ENCODE measurements at places on chromosomes 7 and 10.

DNA sequence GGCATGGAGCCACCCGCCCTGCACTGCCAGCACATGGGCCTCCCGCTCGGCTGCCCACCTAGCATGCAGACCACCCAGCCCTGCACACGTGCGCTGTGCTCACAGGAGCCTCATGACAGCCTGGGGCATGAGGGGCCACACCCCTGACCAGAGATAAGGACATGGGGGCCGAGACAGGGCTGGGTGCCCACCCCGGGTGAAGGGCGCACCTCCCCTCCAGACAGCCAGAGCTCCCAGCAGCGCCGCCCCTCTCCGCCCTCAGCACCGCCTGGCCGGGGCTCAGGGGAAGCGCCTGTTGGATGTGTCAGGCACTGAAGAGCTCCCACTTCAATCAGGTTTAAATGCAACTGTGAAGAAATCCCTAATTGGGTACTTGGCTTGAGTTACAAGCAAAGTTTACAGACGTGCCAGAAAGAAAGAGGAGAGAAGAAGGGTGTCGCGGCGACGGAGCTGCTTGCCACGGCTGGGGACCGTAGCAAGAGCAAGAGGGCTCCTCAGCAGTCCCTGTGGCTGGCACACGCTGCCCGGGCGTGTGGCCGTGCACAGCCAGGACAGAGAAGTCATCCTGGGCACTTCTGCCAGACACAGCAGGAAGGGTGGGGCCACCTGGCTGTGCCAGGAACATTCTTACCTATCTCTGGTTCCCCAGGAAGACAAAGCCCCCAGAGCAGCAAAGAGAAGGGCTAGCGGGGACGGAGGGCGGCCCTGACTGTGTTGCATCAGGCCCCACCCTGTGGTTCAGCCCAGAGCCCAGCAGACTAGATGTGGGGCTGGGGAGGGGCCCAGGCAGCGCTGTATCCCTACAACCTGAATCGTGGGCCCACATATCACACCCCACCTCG is 247.4 kb downstream of the ELFN1 start:
- DNase-seq = no peak

GRCh38 chr7:20439416-20440185 is 108.9 kb downstream of the ITGB8 start:
- DNase-seq = no peak

GRCh38 chr10:129896136-129896859 is 67.8 kb downstream of the EBF3 start:
- DNase-seq = no peak

GRCh38 chr10:69451784-69452251 is 553 bp downstream of the TSPAN15 start:
- DNase-seq = no peak

GRCh38 chr7:148915211-148915610 is 31.1 kb upstream of the EZH2 start:
- DNase-seq = no peak

- no peak for DNase-seq
Measured at GRCh38 chr7:96998333-96998732, 7.0 kb upstream of the DLX6 start.

GRCh38 chr10:14325325-14325955 is 5.3 kb downstream of the FRMD4A start:
- peak; percentile 38 for DNase-seq

DNA sequence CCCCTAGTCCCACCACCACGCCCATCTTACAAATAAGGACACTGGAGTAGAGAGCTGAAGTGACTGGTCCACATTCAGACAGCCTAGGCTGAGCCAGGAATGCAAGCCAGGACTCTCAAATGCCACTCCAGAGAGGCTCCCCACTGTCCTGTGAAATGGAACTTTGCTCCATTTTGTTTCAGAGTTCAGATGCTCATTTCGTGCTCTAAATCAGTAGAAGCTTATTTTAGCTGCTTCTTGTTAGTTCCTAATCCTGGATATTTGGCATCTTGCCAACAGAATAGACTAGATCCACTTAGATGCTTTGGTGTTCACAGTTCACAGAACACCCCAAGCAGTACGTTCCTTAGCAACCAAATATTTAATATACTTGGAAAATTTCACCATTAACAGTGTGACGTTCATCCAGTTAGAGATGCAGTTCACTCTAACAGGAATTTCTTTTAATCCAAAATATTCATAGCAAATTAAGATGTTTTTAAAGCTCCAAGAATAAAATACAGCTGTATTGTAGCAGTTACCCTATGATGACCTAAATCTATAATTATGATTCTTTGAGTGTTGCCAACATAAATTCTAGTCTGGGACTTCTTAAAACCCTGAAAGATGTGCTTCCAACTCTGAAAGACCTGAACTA is 7.3 kb downstream of the MMP21 start:
- DNase-seq = no peak

DNA sequence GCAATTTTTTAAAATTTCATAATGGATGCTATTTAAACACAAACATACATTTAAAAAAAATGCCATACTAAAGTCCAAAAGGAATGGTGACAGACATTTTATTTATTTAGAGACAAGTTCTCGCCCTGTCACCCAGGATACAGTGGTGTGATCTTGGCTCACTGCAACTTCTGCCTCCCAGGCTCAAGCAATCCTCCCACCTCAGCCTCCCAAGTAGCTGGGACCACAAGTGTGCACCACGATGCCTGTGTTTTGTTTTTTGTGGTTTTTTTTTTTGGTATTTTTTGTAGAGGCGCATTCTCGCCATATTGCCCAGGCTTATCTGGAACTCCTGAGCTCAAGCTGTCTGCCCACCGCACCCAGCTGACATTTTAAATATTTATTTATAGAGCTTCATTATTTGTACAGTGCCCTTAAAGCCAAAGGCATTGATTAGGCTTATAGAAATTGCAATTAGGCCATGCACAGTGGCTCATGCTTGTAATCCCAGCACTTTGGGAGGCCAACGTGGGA is 703.5 kb downstream of the AUTS2 start:
- DNase-seq = no peak

DNA sequence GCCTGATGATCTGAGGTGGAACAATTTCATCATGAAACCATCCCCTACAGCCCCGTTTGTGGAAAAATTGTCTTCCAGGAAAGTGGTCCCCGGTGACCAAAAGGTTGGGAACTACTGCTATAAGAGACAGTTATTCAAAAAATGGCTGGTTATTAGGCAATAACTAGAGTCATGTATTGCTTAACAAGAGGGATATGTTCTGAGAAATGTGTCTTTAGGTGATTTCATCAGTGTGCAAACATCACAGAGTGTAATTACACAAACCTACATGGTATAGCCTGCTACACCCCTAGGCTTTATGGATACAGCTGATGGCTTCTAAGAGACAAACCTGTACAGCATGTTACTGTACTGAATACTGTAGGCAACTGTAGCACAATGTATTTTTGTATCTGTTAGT is 71.3 kb upstream of the CSTF2T start:
- no peak for DNase-seq

DNA sequence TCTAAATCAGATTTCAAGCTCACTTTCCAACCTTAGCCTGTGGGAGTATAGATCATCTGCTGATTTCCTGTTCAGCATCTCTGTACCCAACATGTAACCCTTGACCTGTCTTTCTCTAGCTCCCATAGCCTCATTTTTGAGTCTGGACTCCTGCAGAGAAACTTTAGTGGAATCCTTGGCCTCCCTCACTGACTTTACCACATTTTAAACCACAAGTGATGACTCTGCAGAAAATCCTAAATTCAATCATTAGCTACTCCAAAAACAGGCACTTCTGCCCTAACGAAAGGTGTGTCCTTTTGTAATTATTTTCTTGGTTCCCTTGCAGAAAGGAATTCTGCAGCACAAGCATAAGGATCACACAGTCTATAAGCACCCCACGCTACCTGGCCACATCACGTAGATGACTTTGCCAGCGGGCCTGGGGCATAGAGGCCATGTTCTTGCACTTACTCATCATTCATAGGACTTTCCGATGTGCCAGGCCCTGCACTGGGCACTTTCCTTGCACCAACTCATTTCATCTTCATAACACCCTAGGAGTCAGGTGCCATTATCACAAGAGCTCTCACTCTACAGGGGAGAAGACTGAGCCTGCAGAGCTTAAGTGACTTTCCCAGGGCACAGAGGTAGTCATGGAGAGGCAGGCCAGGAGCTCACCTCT is 57.2 kb upstream of the OPALIN start:
- DNase-seq = no peak

DNA sequence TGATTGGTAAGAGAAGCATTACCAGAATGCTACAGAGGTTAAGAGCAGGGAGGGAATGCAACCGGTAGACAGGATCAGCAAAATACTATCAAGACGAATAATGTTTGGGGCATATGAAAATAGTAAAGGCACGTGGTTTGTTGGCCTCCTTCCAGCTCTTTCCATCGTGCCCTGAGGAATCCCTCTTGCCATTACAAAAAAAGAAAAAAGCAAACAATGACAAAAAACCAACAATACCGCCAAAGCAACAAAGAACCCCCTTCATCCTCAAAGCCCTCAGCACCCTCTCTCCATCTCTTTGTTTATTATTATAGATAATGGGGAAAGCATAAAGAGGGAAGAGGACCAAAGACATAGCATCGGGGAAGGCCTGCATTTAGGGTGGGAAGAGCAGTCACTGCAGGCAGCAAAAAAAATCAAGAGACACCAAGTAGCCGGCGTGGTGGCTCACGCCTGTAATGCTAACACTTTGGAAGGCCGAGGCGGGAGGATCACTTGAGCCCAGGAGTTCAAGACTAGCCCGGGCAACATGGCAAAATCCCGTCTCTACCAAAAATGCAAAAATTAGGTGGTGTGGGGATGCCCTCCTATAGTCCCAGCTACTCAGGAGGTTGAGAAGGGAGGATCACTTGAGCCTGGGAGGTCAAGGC is 78.0 kb downstream of the HIP1 start:
- DNase-seq = no peak

DNA sequence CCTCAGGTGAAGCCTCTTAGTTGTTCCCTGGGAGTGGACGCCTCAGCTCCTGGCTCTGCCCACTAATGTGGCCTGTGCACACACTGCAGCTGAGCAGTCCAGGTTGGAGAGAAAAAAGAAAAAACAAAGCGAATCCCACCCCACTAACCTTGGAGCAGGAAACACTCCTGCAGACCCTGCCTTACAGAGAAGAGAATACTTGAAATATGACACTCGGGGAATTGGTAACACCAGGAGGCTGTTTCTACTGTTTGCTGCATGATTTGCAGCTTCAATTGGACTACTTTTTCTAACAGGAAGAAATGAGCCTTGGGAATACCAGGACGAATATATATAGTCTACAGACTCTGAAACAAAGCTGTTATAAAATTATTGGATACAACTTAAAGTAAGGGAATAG is 22.2 kb downstream of the CDHR3 start:
- no peak for DNase-seq

- DNase-seq = no peak
Measured at GRCh38 chr7:29343399-29343798, 148.8 kb downstream of the CHN2 start.

DNA sequence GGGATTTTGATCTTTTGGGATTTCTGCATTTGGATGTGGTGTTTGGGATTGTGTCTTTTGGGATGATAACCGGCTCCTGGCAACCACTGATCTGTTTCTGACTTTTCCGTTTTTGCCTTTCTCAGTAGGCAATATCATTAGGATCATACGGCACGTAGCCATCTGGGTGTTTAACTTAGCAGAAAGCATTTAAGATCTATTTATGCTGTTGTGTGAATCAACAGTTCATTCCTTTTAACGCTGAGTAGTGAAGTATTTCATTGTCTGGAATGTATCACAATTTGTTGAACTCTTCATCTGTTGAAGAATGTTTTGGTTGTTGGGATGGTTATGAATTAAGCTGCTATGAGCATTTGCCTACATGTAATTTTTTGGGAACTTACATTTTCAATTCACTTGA is 459.6 kb downstream of the SDK1 start:
- DNase-seq = no peak

GRCh38 chr7:151373599-151373998 is 32.0 kb downstream of the NUB1 start:
- no peak for DNase-seq

DNA sequence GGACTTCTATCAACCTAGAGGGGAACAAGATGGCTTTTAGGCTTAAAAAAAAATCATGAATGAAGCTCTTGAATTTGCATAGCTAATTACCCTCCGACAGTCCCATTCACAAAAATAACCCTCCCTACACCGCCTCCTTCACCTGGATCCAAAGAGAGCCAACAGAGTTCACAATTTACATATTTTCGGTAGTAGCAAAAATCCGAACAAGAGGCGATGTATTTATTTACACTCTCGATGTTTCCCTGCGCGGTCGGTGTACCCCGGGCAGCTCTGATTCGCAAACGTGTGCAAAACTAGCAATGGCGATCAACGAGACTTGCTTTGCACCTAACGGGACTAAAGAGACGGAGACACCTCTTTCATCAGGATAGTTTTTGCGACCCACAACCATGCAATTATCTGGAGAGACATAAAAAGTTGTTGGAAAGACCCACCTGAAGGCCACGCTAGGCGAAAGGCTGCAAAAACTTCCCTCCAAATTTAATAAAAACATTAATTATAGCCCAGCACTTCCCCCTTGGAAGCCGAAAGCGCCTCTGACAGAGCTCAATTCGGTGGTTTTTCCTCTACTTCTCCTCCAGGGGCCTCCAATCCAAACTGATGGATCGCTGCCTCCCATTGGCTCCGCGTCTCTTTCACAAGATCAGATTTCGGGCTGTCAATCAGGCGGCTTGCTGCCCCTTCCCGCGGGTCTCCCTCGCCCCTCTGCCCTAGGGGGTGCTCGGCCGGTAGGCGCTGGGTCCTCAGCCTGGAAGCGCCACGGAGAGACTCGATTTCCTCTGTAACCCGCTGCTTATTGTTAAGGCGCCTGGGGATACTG is at the start of gene ETV1:
TSS of gene ETV1 (minus strand) at position 541 of the 823 bp plus-strand sequence. CDS start 614 bp downstream, outside the sequence.
- DNase-seq = no peak

DNA sequence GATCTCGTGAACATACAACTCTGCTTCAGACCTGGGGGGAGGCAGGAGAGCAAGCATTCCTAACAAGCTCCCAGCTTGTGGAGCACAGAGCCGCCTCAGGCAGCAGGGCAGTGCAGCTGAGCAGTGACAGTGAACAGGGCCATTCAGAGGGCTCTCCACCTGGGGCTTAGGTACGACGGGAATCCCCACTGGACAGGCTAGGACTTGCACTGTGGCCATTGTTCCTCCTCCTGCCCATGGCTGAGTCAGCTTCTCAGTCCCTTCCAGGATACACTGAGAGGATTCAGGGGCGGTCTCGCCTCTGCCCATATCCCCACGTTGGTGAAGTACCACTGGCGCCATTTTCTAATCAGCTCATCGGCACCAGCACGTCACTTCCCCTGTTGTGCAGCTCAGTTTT is 71.1 kb downstream of the FIGNL1 start:
- DNase-seq = no peak

GRCh38 chr10:120131183-120131582 is 238.7 kb downstream of the SEC23IP start:
- no peak for DNase-seq

DNA sequence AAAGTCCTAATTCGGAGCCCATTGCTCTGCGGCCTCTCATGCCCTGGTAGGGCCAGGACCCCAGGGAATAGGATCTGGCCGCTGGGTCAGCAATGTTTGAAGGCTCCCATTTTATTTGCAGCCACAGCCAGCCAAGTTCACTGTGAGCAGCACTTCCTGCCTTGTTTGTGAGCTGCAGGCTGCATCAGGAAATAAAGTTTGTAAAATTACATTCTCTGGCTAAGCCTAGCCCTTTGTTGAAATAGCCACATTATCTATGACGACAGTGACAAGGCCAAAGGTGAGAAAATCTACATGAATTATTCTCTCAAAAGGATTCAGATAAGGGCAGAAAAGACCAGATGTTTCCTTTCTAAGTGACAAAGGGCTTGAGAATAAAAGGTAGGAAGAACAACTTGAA is 23.7 kb upstream of the ITGB1 start:
- no peak for DNase-seq

GRCh38 chr10:106309376-106309775 is 855.1 kb downstream of the SORCS1 start:
- DNase-seq = no peak

Data from stimulated activated CD4-positive, alpha-beta T cell treated with anti-CD3 and anti-CD28 coated beads, TNF-alpha, amount 100 ng/mL, for 24 hours (primary cell).